Activated CD4-positive, alpha-beta T cell treated with anti-CD3 and anti-CD28 coated beads, Interleukin-2, amount 50 U/mL, for 48 hours (primary cell): ENCODE measurements at places on chromosomes 4 and X.

- DNase-seq = no peak
Measured at GRCh38 chr4:141575884-141576283, 60.5 kb upstream of the IL15 start.

DNA sequence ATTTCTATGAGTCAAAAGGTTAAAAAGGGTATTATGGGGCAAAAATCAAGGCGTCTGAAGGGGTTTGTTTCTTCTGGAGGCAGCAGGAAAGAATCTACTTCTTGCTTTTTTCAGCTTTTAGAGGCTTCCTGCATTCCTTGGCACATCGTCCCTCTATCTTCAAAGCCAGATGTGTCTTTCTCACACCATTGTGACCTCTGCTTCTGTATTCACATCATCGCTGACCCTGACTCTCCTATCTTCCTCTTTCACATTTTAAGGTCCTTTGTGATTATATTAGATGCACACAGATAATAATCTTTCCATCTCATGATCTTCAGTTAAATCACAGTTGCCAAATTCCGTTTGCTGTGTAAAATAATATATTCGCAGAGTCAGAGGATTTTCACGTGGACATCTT is 112.7 kb downstream of the PPP4R3C start:
- no peak for DNase-seq

DNA sequence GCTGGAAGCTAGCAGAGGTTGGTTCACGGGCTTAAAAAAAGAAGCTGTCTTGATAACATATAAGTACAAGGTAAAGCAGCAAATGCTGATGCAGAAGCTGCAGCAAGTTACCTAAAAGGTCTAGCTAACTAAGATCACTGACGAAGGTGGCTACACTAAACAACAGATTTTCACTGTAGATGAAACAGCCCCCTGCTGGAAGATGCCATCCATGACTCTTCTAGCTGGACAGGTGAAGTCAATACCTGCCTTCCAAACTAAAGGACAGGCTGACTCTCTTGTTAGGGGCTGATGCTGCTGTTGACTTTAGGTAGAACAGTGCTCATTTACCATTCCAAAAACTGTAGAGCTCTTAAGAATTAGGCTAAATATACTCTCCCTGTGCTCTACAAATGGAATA is 99.5 kb downstream of the FBXW7 start:
- DNase-seq = no peak

GRCh38 chrX:69024931-69025330 is 140.3 kb downstream of the PJA1 start:
- no peak for DNase-seq

DNA sequence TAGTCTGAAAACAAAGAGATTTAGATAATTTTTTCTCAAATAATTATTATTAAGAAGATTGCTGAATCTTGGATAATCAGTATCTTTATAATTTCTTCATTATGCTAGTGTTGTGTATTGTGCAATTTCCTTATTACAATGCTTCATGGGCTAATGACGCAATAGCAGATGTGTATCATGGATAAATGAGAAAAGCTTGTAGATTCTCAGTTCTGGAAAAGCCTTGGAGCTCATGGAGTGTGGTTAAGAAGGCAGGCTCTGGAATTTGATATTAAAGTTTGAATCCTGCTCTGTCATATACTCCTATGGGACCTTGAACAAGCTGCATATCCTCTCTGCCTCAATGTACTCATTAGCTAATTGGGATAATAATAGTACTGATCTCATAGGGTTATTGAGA is 18.9 kb upstream of the CXCL8 start:
- DNase-seq = no peak

DNA sequence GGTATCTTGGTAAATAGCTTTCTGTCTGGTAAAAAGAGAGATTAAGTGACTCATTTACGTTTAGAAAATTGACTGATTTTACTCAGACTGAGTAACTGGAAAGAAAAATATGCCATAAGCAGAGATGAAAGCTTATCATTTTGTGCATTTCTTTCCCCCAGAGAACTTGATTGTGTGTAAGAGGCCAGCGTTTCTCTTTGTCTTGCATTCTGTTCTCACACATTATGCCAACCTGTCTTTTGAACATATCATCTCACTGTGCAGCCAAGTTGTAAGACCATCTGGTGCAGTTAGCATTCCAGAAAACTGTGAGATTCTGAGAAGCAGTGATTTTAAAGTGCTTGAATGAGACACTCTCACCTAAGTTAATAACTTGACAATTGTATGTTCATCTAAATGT is 651.3 kb downstream of the TECRL start:
- no peak for DNase-seq

GRCh38 chr4:144715230-144715629 is 69.3 kb downstream of the HHIP start:
- no peak for DNase-seq

- DNase-seq = no peak
Measured at GRCh38 chr4:48902266-48902665, 4.3 kb downstream of the OCIAD2 start.

- DNase-seq = no peak
Measured at GRCh38 chrX:9430346-9430921, 34.4 kb upstream of the TBL1X start.

- DNase-seq = peak; percentile 37
Measured at GRCh38 chrX:66046612-66047235, 6.8 kb upstream of the VSIG4 start.

DNA sequence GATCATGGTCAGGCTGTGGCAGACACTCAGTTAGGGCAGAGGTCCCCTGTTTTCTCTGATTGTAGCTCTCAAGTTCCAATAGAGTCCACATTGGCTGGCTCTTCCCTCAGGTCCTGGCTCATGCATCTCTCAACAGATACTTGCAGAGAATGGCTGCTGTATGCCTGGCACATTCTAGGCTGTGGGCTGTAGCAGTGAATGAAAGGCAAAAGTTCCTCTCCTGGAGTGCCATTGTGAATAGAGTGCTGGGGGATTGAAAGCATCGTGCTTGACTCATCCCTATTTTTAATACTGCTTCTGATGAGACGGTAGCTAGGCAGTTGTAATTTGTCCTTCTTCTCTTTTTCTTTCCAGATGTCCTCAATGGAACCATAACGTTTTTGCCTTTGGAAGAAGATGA is 5.5 kb downstream of the TRMT44 start:
- DNase-seq = no peak

GRCh38 chr4:143382596-143382995 is 45.9 kb downstream of the GAB1 start:
- no peak for DNase-seq

GRCh38 chr4:3481113-3481531 is 18.0 kb downstream of the DOK7 start:
- DNase-seq = no peak

- no peak for DNase-seq
Measured at GRCh38 chr4:15809058-15809457, 30.9 kb downstream of the CD38 start.
